ENCODE measurements at places on chromosomes 1 and 21.

DNA sequence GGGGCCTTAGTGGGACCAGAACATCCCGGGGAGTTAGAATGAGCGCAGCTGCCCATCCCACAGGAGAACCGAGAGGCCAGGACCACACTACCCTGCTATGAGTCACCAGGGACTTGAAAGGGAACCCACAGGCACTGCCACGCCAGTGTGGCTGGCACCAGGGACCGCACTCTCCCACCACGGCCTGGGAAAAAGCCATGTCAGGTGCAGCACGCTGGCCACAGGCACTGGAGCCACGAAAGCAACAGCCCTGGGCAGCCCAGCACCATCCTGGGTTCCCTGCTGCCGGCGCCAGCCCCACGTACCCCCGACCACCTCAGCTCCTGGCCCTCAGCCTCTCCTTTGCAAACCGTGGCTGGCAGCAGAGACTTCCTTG, 14.1 kb upstream of the TMEM240 start:
- no peak for DNase-seq

GRCh38 chr21:39209334-39209688, 26.1 kb upstream of the PSMG1 start:
- no peak for DNase-seq

GRCh38 chr1:24643363-24644099, 429 bp downstream of the SRRM1 start:
- no peak for DNase-seq

DNA sequence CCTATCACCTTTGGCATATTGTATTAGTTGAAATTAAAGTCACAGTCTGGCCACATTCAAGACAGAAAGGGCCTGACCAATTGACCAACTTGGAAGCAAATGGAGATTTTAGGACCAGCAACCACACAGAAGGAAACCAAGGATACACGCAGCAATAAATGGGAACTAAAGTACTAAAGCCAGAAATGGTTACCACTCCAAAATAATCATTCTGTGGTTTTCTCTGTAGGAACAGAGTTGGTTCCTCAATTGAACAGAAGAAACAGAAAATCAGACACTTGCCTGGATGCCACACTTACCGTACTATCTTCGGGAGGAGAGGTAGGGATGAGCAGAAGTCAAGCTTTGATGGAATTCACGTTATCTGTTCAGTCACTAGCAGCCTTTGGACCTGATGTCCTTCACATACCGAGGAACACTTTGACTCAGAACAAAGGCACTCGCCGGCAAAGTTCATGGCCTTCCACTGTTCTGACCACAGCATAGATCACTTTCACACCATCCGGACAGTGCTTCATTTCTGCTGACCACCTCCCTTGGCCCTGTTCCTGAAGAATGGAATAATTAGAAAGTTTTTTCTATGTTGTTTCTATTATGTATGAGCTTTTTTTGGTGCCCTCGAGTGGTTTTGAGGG, 96.9 kb downstream of the LPAR3 start:
- no peak for DNase-seq

- DNase-seq, result no peak
Measured at GRCh38 chr1:162666006-162666645, 33.9 kb downstream of the DDR2 start.

DNA sequence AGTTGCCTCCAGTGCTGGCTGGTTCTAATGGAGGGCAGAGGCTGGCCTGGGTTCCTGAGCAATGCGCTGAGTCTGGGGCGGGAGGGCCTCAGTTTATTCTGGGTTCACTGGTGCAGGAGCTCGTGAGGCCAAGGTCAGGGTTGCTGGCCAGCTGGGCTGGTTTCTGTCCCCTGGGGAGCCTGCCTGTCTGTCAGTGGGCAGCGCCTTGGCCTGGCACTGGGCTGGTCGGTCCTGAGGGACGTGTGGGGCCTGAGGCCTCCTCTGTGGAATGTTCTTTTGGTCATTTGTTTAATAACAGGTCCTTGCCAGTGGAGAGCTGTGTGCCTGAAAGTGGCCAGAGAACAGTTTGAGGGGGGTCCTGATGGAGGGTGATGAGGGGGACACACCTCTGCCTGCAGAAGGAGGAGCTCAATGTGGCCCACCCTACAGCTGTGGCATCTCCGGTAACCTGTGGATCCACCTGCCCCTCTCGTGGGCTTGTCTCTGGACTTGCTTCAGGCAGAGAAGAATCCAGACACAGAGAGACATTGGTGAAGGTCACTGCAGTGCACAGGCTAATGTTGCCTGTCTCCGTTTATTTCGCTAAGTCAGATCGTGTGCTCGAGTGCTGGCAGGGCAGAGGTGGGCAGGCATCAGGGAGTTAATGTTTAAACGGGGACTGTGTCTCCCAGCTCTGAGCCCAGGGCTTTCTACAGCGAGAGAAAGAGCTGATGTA, 34.6 kb downstream of the COQ8A start:
- DNase-seq, result no peak

DNA sequence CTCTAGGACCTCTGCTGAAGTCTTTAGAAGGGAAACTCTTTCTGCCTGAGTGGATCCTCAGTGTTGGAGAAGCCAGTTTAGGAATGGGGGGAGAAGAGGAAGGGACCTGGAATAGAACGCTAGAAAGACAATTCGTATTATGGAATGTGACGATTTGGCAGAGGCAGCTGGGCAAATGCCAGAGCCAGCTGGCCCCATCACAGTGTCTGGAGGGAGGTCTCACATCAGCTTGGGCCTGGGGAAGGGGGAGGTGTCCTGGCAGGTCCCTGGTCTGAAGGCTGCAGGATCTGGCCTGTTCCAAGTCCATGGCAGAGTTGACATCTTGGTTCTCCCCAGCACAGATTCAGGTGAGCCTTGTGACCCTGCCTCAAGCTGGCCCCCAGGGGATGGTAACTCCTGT, 11.3 kb downstream of the TMCC2 start:
- DNase-seq, result no peak

DNA sequence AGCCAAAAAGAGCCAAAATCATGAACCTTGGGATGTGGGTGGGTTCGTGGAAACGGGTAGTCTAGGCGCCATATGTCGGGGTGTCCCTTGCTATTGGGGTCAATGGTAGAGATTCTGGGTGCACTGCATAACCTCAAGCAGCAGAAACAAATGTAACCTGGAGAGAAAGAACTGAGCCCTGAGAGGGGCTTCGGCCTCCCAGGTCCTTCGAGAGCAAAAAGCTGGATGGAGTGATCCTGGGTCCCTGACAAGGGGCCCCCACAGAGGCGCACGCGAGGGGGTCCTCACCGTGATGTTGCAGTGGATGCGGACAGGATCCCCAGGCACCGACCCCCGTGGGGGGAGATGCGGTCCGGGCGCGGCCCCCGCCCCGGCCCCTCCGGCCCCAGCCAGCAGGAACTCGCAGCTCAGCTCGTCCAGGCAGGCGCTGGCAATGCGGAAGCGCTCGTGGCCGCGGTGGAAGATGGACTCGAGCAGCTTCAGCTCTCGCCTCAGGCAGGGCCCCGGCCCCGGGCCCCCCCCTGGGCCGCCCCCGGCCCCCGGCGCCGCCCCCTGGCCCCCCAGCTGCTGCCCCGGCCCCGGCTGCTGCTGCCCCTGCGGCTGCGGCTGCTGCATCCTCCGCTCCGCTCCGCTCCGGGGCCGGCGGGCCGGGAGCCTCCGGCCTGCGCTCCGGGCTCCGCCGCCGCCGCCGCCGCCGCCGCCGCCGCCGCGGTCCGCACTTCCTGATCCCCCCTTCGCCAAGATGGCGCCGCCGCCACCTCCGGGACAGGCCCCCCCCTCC, at the start of gene UBE2Q1:
Gene UBE2Q1 (minus strand): TSS at position 724 of the 781 bp plus-strand sequence. CDS start 109 bp downstream, at position 615.
- no peak for DNase-seq

GRCh38 chr1:150150133-150151021, 661 bp downstream of the PLEKHO1 start:
- no peak for DNase-seq

DNA sequence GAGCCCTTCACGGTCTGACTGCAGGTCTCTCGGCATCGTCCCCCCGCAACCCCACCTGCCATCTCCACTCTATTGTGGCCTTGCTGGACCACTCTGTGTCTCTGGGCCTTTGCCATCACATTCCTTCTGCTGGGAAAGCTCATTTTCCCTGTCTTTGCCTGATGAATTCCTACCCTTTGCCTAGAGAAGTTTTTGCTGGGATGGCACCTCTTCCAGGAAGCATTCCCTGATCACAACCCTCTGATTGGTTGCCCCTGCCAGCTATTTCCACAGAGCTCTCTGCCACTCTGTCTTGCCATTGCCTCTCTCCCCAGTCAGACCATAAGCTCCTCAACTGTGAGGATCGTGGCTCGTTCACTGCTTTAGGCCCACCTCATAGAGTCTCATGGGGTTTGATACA, 28.9 kb upstream of the GPR37L1 start:
- no peak for DNase-seq

Measured in activated CD8-positive, alpha-beta memory T cell treated with anti-CD3 and anti-CD28 coated beads for 1 hour (primary cell).